Renal cortex interstitium (tissue), 15 donors: ENCODE measurements at places on chromosomes 6 and 20.

DNA sequence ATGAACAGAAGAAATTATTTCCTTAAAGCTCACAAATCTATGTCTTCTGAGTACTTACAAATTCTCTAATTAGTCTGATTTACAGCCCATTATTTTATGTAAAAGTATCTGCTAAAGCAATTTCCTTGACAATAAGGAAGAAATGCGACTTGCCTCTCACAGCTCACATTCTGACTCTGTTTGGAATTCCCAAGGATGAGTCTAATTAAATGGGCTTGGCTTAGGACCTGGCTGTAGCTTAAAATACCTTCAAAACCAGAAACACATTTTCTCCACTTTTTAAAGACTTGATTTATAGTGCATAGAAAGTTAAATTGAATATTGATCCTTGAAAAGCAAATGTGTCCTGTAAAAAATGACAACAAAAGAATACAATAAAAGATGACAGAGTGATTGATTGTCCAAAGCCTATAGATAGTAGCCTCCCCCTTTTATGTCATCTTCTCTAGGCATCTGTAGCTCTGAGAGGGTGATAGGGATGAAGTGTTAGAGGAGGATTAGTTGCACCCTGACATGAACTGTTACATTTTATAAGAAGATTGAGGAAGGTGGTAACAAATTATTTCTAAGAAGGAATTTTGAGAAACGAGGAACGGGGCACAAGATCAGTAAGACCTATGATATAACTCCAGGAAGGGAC lies 118.9 kb downstream of the MACROD2 start:
- DNase-seq, result no peak

- DNase-seq, result no peak
These were observed 218.2 kb downstream of the OR2B2 start for GRCh38 chr6:27693766-27694546.

DNA sequence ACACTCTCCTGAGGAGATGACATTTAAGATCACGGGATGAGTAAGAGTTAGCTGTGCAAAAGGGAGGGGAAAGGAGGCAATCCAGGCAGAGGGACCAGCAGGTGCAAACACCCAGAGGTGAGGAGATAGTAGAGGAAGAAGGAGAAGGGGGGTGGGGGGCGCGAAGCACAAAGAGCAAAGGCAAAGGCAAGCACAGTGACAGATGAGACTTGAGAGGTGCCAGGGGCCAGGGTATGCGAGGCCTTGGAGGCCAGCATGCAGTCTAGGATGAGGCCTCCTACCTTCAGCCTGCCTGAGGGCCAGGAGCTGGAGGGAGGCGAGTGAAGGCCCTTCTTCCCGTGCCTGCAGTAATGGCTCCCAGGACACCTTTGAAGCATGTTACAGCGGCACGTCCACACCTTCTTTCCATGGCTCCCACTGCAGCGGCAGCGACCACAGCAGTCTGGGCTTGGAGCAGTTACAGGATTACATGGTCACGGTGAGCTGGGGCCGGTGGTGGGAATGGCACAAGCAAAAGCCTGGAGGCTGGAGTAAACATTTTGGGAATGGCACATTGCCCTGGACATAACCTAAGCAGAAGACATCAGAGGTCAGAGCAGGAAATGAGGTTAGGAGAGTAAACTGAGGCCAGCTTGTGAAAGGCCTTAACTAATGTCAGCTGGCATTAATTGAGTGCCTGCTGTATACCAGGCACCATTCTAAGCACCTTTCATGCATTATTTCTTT lies 18.6 kb downstream of the CCM2L start:
- DNase-seq, result no peak

GRCh38 chr6:31453259-31453658 lies 44.7 kb upstream of the MICB start:
- DNase-seq, result no peak

GRCh38 chr6:100378576-100378975 lies 86.1 kb downstream of the SIM1 start:
- no peak for DNase-seq

DNA sequence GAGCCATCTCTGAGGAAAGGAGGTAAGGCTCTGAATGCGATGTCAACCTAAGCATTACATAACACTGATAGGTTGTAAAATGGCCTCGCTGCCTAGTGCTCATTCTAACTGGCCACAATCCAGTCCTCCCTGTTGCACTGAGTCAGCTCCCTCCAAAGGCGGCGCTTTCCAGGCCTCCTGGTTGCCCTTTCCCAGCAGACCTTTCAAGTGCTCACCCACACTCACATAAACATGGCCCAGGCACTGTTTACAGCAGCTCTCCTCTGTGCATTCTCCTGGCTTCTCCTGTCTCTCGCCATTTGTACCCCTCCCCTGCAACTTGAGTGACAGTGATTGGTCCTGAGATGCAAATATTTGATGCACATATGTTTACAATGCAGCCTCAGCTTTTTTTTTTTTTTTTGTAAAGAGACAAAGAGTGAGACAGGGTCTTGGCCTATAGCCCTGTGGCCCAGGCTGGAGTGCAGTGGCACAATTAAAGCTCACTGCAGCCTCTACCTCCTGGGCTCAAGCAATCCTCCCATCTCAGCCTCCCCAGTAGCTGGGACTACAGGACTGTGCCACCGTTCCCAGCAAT lies 36.8 kb upstream of the PRND start:
- DNase-seq, result no peak

- DNase-seq, result no peak
These were observed 21.0 kb downstream of the SRSF3 start for GRCh38 chr6:36615018-36615761.

DNA sequence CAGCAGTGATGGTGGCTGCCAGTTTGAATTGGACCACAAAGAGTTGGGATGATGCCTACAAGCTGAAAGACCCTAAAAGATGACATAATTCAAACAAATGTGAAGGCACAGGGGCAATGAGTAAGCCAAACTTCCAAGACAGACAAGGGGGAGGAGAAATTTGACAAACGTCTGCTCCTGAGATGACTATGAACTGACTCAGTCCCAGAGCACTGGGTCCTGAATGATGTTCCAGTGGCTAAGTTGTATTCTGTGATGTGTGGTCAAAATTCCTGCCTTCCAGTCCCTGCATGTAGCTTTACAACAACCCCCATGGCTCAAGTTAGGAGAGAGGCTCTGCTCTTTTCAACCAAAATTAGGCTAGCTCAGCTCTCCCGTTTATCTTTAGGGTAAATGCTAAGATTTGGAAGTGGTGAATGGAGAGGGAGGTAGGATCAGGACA lies 86.1 kb upstream of the SIRPA start:
- DNase-seq, result no peak

- no peak for DNase-seq
These were observed 30.6 kb upstream of the SEC63 start for GRCh38 chr6:107988570-107988969.

DNA sequence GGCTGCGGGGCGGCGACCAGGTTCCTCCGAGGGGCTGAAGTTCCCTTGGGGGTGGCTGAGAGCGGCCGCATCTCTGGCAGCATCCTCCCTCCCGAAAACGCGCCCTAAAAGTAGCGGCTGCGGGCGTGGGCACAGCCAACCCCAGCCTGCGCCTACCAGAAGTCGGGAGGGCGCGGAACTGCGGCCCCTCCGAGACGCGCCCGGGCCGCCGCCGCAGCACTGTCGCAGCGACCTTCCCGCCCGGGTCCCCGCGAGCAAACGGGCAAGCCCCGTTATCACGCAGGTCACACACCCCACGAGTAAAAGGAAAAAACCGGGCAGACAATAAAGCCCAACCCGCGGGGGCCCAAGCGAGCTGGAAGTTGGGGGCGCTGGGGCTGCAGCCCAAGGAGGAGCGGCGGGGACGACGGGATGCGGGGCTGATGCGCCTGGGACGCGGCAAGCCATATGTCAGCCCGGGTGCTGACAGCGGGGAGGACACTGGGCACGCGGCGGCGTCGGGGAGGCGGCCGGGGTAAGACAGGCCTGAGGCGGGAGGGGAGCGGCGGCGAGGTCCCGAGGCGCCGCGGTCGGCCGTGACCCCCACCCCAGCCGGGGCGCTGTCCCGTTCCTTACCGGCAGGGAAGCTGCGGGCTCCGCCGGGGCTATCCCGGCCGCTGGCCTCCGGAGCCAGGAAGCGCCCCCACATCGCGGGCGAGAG lies 659 bp downstream of the CEP85L start:
- DNase-seq, result no peak

DNA sequence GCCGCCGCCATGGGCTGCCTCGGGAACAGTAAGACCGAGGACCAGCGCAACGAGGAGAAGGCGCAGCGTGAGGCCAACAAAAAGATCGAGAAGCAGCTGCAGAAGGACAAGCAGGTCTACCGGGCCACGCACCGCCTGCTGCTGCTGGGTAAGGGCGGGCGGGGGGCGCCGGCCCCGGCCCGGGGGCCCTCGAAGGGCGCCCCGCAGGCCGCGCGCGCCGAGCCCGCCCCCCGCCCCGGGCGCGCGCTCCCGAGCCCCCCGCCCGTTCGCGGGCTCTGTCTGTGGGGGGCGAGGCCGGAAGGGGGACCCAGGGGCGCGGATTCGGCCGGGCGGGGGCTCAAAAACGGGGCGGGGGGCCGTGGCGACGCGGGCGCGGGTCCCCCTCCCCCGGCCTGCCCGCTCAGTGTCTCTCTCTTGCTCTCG lies 39.2 kb downstream of the GNAS start:
- no peak for DNase-seq

DNA sequence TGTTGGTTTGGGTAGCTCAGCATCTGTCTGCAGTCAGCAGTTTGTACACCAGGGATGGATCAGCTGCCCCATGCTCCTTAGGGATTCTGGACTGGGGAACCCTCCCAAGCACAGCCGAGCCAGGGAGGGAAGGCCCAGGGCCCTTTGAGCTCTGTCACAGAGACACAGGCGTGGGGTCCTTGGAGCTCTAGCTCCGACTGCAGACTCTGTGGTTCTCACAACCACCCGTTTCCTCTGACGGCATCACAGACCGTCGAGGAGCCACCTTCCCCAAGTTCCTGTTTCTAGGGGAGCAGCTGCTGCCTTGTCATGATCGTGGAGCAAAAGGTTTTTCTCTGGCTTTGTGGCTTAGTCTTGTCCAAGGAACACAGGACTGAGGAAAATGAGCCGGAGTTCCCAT lies at the start of gene SLA2:
Gene SLA2 (minus strand): TSS at position 199 of the 400 bp plus-strand sequence. CDS start 4,861 bp downstream, outside the sequence.
- no peak for DNase-seq

- DNase-seq, result no peak
These were observed 22.0 kb downstream of the C6orf89 start for GRCh38 chr6:36907781-36908180.

DNA sequence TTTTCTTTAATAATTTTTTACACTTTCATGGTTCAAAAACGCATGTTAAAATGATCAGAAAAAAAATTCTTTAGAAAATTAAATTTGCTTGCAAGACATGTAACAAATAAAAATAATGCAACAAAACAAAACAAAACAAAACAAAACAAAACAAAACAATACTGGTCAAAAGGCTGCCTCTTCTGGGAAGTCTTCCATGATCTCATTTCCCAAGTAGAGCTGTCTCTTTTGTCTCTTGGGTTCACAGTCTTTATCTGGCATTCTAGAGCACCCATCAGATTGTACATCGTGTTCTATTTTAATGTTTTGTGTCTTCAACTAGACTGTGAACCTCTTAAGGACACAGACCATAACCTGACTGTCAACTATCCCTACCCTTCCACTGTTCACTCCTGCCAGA lies 25.3 kb downstream of the TP53INP2 start:
- no peak for DNase-seq

GRCh38 chr6:14642842-14643241 lies 525.3 kb downstream of the CD83 start:
- no peak for DNase-seq

DNA sequence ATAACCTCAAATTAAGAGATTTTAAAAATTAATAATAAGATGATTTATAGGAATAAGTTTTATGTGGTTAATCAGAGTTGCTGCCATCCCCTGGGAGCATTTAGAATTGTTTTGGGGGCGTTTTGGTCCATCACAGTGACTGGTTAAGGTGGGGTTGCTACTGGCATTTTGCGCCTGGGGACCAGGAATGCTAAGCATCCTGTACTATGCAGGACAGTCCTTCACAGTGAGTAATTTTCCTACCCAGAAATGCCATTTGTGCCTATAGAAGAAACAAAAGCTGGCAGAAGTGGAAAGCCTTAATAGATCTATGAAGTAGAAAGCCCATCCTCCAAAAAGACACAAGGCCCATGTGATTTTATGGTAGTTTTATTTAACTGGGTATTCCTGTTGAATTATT lies 118.0 kb downstream of the ANKS1A start:
- no peak for DNase-seq

- no peak for DNase-seq
These were observed 78.6 kb downstream of the LINC00237 start for GRCh38 chr20:21027569-21027968.

GRCh38 chr20:45836841-45837240 lies 3.2 kb downstream of the SNX21 start:
- DNase-seq, result no peak

DNA sequence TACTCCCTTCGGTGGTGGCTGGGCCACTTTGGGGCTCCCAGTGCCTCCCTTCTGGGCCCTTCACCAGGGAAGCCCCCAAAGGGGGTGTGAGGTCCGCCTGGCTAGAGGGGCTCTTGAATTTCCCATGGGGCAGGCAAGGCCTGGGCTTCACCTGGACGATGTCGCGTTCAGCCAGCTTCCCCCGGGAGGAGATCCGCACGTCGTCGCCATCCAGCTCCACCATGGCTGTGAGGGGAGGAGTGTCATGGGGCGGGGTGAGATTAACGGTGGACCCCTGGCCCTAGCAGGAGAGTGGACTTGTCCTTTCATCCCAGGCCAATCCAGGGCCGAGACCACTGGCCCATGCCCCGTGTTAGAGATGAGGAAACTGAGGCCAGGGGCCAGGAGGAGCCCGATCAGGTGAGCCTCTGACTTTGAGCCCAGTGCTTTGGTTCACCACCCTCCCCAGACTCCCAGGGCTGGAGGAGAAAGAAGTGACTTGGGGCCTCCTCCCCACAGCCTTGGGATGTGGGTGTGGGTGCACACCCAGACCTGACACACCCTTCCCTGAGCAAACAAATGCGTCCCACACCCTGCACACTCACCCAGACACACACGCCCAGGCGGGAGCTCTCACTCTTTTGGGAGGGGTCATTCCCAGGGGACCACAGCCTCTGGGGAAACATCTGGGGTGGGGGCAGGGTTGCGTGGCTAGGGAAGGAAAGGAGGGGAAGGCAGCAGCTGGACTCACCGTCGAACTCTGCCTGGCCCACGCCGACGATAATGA lies 46.1 kb downstream of the RAB44 start:
- no peak for DNase-seq

DNA sequence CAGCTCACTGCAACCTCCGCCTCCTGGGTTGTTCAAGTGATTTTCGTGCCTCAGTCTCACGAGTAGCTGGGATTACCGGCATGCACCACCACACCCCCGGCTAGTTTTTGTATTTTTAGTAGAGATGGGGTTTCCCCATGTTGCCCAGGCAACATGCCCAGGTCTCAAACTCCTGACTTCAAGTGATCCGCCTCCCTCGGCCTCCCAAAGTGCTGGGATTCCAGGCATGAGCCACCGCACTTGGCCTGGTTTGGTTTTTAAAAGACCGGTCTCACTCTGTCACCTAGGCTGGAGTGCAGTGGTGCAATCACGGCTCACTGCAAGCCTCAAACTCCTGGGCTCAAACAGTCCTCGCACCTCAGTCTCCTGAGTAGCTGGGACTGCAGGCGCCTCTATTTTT lies 40.1 kb downstream of the VSTM2L start:
- DNase-seq, result no peak

- no peak for DNase-seq
These were observed 58.6 kb upstream of the ZNF217 start for GRCh38 chr20:53652090-53652858.

- DNase-seq, result no peak
These were observed 16.2 kb downstream of the GABRR2 start for GRCh38 chr6:89298680-89299465.

GRCh38 chr6:33696548-33697518 lies 14.7 kb downstream of the UQCC2 start:
- DNase-seq, result no peak
